ENCODE measurements at places on chromosomes 5 and 9.

DNA sequence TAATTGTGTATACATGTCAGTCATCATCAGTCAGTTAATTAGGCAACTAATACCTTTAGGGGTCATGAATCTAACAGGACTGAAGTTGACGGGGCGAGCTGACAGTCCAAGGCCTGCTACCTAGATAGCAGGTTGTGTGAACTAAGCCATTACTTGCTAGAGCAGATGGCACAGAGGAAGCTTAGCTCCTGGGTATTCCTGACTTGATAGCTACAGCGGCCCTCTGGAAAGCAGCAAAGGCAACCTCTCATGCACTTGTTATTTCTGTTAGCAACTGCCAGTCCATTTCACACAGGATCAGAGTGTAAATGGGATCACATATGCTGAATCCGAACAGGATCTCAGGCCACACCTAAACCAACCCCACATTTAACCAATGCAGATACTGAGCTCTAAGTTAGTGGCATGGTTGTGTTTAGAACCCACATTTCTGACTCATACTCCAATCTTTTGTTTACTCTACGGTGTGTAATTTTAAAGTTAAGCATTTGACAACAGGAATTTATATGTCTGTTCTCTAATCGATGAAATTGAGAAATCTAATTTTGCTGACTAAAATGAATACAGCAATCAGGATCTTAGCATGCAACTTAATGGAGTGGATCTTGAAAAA lies 521.3 kb upstream of the ZNF608 start:
- DNase-seq: no peak

DNA sequence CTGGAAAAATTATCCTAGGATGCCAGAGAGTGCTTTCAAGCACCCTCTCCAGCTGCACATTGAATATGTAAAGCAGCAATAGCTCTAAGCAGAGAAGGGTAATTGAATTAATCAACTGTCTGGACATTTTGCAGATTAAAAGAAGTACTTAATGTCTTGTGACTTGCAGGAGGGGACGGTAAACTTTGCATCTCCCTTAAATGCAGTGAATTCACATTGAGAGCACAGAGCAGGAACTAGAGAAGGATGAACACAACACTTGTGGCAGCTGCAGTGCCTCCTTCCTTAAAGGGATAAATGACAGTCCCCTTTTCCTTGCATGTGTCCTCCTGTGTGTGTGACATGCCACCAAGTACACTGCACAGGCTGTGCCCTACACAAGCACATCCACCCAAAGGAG lies 7.4 kb upstream of the CDK5RAP2 start:
- DNase-seq: no peak

- no peak for DNase-seq
Observed at GRCh38 chr9:35650341-35651158, at the start of gene SIT1. Gene SIT1 (minus strand): TSS chr9:35650931. CDS start chr9:35650853, 78 bp downstream.

DNA sequence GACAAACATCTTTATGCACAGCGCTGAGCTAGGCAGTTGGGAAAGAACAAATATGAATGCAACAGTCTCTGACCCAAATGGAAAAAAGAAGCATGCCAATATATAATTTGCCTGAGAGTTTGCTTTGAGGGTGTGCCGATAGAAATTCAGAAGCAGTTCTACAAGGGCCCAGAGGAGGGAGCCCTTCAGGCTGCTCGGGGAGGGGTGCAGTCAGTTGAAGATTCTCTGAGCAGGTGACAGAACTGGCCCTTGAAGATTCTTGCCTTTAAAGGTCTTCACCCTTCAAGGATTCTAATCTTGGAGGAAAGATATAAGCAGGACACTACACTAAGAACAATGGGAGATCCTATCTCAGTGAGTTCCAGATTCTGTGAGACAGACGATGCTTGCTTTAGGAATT lies 3.7 kb upstream of the PAPPA start:
- no peak for DNase-seq

DNA sequence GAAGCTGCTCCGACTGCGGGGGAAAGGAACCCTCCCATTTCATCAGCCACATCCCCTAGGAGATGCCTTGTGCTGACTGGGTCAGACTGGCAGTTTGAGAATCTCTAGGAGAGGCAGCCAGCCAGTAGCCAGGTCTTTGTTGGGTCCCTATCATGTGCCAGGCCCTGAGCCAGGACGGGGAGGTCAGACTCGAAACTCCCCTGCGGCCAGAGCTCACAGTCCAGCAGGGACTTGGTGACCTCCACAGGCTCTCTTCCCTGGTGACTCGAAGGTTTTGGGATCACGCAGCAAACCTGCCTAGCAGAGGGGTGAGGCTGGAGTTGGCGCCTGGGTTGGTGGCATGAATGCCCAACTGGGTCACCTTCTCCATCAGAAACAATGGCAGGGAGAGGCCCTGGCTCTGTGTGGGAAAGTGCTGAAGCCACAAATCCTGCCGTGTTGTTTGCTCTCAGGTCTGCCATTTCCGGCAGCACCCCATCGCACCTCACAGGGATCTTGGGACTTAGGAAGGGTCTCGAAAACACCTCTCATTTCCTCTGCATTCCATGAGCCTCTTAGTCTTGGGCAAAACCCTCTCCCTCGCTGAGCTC lies 14.4 kb upstream of the ORM1 start:
- DNase-seq: no peak

- DNase-seq: peak; percentile 54
Observed at GRCh38 chr9:130530938-130531337, 48.4 kb upstream of the FUBP3 start.

- no peak for DNase-seq
Observed at GRCh38 chr5:92371171-92371888, 988.2 kb upstream of the ARRDC3 start.

GRCh38 chr5:124516567-124516966 lies 229.9 kb downstream of the ZNF608 start:
- DNase-seq: no peak

- DNase-seq: no peak
Observed at GRCh38 chr9:84435902-84436301, 95.3 kb upstream of the SLC28A3 start.

DNA sequence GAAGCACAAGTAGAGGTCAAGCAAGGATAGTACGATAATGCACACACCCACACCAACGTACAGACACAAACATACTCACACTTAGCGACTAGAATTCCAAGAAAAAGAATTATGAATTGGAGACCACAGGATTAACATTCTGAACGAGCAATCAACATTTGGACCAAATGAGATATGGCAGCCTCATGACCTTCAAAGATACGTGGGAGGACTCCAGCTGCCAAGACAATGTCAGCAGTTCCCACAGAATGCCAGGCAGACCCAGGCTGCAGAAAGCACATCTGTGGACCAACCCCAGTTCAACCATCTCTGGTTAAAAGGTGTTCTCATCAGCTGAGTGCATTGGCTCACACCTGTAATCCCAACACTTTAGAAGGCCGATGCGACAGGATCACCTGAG lies 187.6 kb upstream of the GRAMD2B start:
- no peak for DNase-seq

DNA sequence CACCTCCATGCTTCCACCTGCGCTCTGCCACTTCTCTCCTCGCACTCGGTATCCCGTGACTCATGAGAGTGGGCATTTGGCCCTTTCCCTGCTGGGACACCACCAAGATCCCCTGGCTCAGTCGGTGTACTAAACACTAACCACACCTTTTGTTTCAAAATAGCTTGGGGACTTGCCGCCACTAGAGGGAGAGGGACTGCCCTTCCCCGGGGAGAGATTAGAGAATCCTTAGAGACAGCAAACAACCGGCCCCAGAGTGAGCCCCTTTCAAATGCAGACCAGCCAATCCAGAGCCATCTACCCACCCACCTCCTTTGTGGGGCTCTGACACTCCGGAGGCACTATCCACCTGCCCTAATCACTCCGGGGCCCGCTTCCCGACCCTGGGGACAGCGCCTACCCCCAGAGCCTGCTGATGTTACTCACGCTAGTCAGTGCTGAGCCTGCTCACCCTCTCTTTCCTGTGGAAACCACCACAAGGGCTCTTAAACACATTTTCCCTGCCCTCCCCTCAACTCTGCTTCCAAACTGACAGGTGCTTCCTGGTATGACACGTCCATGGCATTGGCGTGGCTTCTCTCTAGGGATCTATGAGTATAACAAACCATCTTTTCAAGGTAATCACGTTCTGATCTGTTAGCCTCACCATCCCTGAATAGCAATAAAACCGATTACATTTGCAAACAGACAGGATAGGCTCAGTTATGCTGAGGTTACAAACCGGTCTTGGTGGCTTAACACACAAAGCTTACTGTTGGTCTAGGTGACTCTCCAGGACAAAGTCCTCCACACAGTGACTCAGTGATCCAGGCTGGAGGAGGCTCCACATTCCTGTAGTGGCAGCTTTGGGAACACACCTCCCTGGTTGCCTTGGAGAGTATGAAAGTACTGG lies 180.1 kb upstream of the MVB12B start:
- DNase-seq: no peak

DNA sequence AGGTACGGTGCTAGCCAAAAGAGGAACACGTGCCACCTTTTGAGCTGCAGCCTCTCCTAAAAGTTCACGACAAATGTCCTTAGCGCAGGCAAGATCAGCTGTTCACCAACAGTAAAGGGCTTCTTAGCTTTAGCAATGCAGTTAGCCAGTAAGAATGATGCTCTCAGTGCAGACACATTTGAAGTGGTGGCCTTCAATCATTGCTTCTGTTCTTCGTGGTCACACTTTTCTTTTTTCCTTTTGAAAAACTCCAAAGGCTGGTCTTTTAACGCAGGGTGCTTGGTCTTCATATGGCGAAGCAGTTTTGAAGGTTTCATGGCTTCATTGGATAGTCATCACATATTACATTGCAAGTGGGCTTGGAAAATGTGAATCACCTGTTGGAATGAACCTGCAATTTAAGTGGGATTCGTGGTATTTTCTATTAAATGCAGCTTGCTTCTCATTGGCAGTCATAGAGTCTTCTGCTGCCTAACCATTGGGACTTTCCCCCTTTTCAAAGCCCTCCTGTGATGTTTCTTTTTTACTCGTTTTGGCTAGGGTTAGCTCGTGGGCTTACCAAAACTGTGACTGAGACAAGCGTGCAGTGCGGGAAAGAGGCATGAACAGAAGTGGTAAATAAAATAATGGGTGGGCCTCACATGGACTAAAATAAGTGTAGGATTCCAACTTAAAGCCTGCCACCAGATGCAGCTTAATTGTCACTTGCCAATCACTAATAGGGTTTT lies 100.9 kb downstream of the MRPL36 start:
- no peak for DNase-seq

- DNase-seq: peak; percentile 76
Observed at GRCh38 chr5:134101686-134102439, 12.6 kb upstream of the TCF7 start.

DNA sequence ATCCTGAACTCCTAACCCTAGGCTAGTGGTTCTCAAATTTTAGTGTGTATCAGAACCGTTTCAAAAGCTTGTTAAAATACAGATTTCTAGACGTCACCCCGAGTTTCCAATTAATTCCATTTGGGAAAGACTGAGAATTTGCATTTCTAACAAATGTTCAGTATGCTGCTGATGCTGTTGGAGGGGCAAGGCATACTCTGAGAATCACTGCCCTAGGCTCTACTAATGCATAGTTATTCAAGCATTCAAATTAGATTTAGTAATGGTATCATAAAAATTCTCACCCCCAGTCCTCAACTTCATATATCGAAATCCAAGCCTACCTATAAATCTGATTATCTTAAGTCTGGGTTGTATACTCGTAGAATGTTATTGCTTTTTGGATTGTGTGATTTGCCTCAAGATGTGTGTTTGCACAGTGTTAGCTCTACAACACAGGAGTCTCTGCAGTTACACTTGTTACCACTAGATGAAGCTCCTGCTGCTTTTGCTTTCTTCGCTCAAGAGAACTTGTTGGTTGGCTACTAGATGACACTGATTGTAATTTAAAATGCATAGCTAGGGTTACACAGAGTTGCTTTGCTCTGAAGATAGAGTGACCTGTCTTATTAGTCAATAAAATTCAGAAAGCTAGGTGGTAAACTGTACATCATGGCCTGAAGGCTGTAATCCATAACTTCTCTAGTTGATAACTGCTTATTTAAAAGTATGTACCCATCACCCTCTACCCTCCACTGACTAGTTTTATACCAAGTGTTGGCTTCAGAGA lies 7.5 kb upstream of the ERAP2 start:
- peak; percentile 36 for DNase-seq

DNA sequence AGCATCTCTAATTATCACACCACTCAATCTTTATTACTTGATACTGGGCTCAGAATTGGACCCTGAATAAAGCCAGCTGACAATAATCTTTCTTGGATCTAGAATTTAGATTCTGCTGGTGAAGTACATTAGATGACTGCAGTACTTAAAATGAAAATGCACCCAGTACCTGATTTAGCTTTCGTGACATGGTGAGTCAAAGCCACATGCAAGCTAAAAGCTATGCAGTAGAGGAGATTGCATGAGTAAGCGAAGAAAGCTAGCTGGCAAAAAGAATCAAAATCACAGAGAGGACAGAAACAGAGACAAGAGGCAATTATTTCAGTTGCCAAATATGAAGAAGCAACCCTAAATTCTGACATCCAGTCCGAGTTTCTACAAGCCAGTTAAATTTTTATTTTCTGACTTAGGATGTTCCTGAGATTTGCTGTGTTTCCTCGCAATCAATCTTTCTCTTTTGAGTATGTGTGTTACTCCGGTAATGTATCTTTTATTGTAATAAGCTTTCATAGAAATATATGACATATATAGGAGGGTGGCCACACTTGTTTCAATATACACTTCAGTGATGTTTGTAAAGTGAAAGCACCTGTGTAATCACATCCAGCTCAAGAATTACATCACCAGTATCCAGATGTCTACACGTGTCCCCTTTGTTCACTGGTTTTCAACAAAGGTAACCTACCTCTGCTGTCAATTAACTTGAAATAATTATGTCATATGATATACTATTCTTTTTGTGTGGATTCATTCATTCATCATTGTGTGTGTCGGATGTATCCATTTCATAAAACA lies 101.7 kb downstream of the CDH18 start:
- DNase-seq: no peak

DNA sequence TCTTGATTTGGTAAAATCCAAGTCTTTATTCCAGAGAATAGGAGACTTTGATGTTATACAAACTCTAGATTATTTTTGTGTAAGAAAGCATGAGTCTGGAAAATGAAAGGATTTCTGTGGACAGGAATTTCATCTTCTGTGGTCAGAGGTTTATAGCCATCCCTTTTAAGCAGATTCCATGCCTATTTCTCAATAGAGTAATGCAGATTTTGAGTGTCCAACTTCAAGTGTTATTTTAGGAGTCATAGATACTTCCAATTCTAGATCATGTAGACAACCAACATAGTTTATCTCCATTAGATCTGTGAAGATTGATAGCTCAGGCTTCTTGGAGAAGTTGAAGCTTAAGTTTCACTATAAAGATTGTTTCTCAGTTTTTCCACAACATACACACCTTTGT lies 379.7 kb downstream of the PSAT1 start:
- no peak for DNase-seq

DNA sequence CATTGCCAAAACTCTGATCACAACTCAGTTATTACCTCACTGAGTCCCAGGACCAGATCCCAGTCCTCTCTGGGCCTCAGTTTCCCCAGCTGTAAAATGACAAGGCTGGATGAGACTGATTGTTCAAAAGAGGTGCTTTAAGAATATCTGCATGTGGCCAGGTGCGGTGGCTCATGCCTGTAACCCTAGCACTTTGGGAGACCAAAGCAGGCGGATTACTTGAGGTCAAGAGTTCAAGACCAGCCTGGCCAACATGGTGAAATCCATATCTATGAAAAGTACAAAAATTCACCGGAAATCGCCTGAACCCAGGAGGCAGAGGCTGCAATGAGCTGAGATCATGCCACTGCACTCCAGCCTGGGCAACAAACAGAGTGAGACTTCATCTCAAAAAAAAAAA lies 8.3 kb downstream of the ATOX1 start:
- no peak for DNase-seq
